ENCODE measurements at places on chromosomes 13 and 19. TPM values are rescaled to one million over a fixed set of nuclear protein-coding genes. Genes with fewer than 3 reads are reported as not detected.

- no peaks in the 10 kb centered on the region for H3K27me3 ChIP-seq
- no peak overlapping the region for H3K27ac ChIP-seq
- H3K4me3 ChIP-seq: no peak overlapping the region
- DNase-seq: no peak
- H3K4me1 ChIP-seq: peaks cover 33% of the 10 kb centered on the region
These were observed 2.3 kb upstream of the CD320 start for GRCh38 chr19:8310342-8311055.

- H3K27me3 ChIP-seq: no peaks in the 10 kb centered on the region
- no peak for DNase-seq
- H3K36me3 ChIP-seq: no peaks in the 10 kb centered on the region
- no peaks in the 10 kb centered on the region for H3K4me1 ChIP-seq
- no peak overlapping the region for H3K27ac ChIP-seq
These were observed 542.1 kb downstream of the SLITRK1 start for GRCh38 chr13:83340170-83340569.

The TMEM221 gene
- polyA plus RNA-seq: not detected

The GAPDHS gene
- not detected for polyA plus RNA-seq

DNA sequence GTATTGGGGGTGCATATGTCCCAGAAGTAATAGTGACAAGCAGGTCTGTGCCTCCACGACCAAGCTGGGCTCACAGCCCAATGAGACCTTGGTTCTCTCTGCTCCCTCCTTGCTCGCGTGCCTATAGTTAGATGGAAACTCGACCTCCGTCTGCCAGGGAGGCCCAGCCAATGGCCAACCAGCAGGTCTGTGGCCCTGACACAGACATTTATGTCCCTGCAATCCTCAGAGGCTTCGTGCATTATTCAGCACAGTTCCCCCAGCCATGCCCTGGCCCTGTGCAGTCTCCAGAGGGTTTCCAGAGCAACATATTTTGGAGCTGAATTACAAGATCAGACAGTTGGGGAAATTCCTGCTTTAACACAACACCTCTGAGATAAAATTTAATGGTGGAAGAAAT lies 105.1 kb downstream of the UQCRFS1 start:
- DNase-seq: no peak
- no peak overlapping the region for H3K4me3 ChIP-seq
- H3K27ac ChIP-seq: no peak overlapping the region
- H3K4me1 ChIP-seq: no peaks in the 10 kb centered on the region

The CCDC8 gene
- not detected for polyA plus RNA-seq

- H3K4me3 ChIP-seq: no peak overlapping the region
- no peaks in the 10 kb centered on the region for H3K36me3 ChIP-seq
- H3K4me1 ChIP-seq: peaks cover 22% of the 10 kb centered on the region
These were observed 2.4 kb upstream of the SIX5 start for GRCh38 chr19:45771311-45771933.

- no peak overlapping the region for H3K4me3 ChIP-seq
- no peaks in the 10 kb centered on the region for H3K36me3 ChIP-seq
- DNase-seq: no peak
- no peaks in the 10 kb centered on the region for H3K4me1 ChIP-seq
- H3K27ac ChIP-seq: no peak overlapping the region
These were observed 256.4 kb downstream of the IRS2 start for GRCh38 chr13:109529964-109530363.

GRCh38 chr19:39127812-39128515 lies 2.4 kb downstream of the PAK4 start:
- H3K4me3 ChIP-seq: no peak overlapping the region
- H3K4me1 ChIP-seq: peaks cover 21% of the 10 kb centered on the region
- no peak for DNase-seq
- no peak overlapping the region for H3K27ac ChIP-seq

The ETV2 gene
- 1.2 TPM for polyA plus RNA-seq

The TDRD12 gene
- polyA plus RNA-seq: 0.37 TPM

The GRK1 gene
- polyA plus RNA-seq: not detected

DNA sequence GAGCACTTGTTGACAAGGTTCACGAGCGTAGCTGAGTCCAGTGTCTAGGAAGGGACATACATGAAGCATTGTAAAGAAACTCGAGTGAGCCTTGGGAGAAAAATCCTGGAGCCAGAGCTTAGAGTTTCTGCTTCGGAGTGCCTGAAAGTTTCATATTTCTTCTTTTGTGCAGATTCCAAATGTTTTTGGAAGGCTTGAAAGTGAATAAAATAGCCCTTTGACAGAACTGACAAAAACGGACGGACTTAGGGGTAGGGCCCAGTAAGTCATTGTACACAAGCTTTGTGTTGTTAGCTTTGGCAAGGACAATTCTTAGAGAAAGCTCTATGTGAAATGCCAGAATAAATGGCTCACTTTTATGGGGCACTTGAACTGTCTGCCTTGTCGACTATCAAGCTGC lies 2.8 kb downstream of the RNF113B start:
- H3K27me3 ChIP-seq: no peaks in the 10 kb centered on the region
- H3K4me1 ChIP-seq: no peaks in the 10 kb centered on the region
- DNase-seq: no peak
- H3K4me3 ChIP-seq: no peak overlapping the region
- H3K36me3 ChIP-seq: no peaks in the 10 kb centered on the region

The SOX1 gene
- polyA plus RNA-seq: not detected

All from CD4-positive, alpha-beta memory T cell (primary cell).